Activated CD8-positive, alpha-beta memory T cell treated with anti-CD3 and anti-CD28 coated beads, Interleukin-2, amount 10 ng/mL, durations not matched to agents 7 days and 5 days (primary cell): ENCODE measurements at places on chromosomes 4 and X. TPM values are rescaled to one million over a fixed set of nuclear protein-coding genes. Genes with fewer than 3 reads are reported as not detected.

- H3K36me3 ChIP-seq, result no peaks in the 10 kb centered on the region
- peaks cover 13% of the 10 kb centered on the region for H3K4me1 ChIP-seq
- H3K4me3 ChIP-seq, result no peak overlapping the region
- H3K27ac ChIP-seq, result no peak overlapping the region
- H3K27me3 ChIP-seq, result no peaks in the 10 kb centered on the region
Observed at GRCh38 chr4:158850800-158851644, 82.2 kb downstream of the FNIP2 start.

DNA sequence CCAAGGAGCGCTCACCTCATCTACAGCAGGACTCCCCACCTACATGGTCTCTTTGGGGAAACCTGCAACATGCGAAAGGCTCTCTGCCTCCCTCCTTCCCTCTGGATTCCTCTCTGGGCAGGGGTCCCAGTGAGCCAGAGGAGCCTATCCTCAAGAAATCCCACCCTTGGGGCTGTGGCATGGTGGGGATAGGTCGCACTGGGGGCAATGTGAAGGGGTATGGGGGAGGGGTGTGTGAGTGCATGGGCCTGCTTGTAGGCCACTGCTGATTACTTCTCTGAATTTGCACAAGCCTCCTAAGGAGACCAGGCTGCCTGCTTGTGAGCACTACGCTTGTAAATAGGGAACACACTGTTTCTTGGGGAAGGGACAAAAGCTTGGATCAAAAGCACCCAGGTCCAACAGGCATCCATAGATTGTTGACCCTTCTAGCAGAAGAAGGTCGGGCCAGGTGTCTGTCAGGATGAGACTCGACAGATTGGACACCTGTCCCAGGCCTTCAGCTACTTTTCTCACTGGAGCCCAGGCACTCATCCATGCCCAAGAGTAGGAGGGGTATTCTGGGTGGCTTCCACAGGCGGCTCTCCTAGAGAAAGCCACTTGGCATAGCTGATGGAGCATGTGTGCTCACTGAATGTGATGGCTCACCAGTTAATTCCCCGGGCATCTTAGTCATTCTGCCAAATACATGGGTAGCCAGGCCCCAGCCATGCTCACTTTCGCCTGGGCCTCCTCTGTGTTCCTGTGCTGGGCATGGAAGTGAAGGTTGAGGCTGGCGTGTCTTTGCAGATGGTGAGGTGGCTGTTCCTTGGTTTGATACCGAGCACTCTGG, 75.0 kb downstream of the NBDY start:
- DNase-seq, result no peak
- H3K36me3 ChIP-seq, result peaks cover 5% of the 10 kb centered on the region
- no peaks in the 10 kb centered on the region for H3K27me3 ChIP-seq
- no peak overlapping the region for H3K4me3 ChIP-seq
- peaks cover 27% of the 10 kb centered on the region for H3K4me1 ChIP-seq
- H3K27ac ChIP-seq, result peak overlapping the region; percentile 24

GRCh38 chrX:21354725-21355124, 19.5 kb upstream of the CNKSR2 start:
- no peak for DNase-seq
- no peaks in the 10 kb centered on the region for H3K4me1 ChIP-seq
- no peak overlapping the region for H3K27ac ChIP-seq
- no peak overlapping the region for H3K4me3 ChIP-seq

DNA sequence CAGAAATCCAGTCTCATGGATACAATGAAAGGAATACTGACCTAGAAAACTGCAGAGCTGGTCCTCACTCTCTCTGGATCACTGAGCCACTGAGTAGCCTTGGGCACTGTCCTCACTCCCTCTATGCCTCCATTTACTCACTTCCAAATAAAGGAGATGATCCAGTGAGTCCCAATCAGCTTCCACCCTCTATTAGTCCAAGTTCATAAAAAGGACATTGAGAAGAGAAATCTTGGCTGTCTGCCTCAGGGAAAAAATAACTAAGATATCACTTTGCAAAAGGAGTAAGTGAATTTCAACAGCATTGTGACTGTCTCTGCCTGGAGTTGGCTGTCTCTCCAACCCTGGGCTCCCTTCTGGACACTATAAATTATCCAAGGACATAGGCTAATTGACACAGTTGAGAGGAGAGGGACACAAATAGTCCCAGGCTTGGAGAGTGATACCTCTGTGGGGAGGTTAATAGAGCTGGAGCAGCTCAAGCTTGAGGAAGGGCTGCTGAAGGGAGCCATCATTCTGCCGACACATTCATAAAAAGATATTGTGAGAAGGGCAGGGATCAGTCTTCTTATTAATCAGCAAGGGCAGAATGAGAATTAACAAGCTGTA, 572.3 kb downstream of the RAB28 start:
- H3K36me3 ChIP-seq, result no peaks in the 10 kb centered on the region
- no peaks in the 10 kb centered on the region for H3K27me3 ChIP-seq
- H3K27ac ChIP-seq, result no peak overlapping the region
- DNase-seq, result no peak
- no peaks in the 10 kb centered on the region for H3K4me1 ChIP-seq
- no peak overlapping the region for H3K4me3 ChIP-seq

DNA sequence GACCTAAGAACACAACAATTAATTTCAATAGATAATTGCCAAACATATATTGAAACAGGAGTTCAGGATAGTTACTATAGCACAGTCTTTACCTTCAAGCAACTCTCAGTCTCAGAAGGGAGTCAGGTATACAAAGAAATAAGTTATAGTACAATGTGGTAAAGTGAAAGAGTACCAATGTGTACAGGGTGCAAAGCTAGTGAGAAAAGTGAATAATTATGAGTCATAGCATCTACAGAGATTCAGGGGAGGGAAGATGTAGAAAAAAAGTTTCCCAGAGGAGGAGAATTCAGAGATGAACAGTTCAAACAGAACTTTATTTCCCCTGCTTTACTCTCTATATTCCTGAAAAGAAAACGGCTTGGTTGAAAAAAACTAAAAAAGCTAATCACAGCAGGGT, 22.7 kb upstream of the DKK2 start:
- no peak overlapping the region for H3K27ac ChIP-seq
- no peaks in the 10 kb centered on the region for H3K27me3 ChIP-seq
- DNase-seq, result no peak
- H3K36me3 ChIP-seq, result no peaks in the 10 kb centered on the region
- no peak overlapping the region for H3K4me3 ChIP-seq
- no peaks in the 10 kb centered on the region for H3K4me1 ChIP-seq

GRCh38 chrX:136825771-136826170, 45.0 kb upstream of the ARHGEF6 start:
- H3K36me3 ChIP-seq, result peaks cover 3% of the 10 kb centered on the region
- no peaks in the 10 kb centered on the region for H3K4me1 ChIP-seq
- DNase-seq, result no peak
- no peaks in the 10 kb centered on the region for H3K27me3 ChIP-seq
- H3K27ac ChIP-seq, result no peak overlapping the region
- no peak overlapping the region for H3K4me3 ChIP-seq

DNA sequence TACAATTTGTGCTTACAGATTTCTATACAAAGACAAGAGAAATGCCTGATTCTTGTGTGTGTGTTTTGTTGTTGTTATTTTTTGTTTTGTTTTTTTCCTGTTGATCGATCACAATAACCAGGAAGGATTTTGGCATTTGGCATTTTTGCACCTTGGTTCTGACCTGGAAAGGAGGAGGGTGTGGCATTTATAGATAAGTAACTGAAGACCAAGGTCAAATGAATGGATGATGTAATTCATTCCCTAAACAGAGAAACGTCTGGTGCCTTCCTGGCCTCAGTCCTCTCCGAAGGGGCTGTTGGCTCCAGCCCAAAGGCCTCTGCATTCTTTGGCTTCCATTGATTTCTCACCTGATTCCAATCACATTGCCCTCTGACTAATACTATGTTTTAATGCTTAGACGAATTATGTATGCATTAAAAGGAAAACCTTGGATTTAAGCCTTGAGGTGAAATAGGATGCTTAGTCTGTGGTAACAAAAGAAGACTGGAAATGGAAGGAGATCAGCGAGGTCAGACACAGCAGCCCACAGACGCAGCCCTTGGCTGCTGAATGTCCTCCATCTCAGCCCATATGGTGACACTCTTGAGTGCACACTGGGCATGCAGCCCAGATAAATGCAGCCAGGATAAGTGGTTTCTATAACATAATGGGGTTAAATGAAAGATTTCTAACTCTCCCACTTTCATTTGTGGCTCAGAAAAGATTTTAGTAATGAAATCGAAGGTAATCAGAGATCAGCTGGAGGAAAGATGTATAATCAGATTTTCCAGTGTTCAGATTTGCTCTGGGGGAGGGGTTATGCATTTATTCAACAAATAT, 60.5 kb upstream of the TRIM2 start:
- no peak overlapping the region for H3K4me3 ChIP-seq
- no peak overlapping the region for H3K27ac ChIP-seq
- H3K27me3 ChIP-seq, result peaks cover 46% of the 10 kb centered on the region
- H3K36me3 ChIP-seq, result no peaks in the 10 kb centered on the region
- no peaks in the 10 kb centered on the region for H3K4me1 ChIP-seq

GRCh38 chr4:38688676-38689355, 24.8 kb downstream of the KLF3 start:
- peaks cover 1% of the 10 kb centered on the region for H3K27me3 ChIP-seq
- no peak overlapping the region for H3K4me3 ChIP-seq
- H3K36me3 ChIP-seq, result peaks cover 17% of the 10 kb centered on the region
- peaks cover 24% of the 10 kb centered on the region for H3K4me1 ChIP-seq

GRCh38 chr4:67327245-67328017, 217.9 kb downstream of the CENPC start:
- H3K4me1 ChIP-seq, result no peaks in the 10 kb centered on the region
- no peaks in the 10 kb centered on the region for H3K27me3 ChIP-seq
- no peaks in the 10 kb centered on the region for H3K36me3 ChIP-seq
- DNase-seq, result peak; percentile 60
- H3K27ac ChIP-seq, result no peak overlapping the region

DNA sequence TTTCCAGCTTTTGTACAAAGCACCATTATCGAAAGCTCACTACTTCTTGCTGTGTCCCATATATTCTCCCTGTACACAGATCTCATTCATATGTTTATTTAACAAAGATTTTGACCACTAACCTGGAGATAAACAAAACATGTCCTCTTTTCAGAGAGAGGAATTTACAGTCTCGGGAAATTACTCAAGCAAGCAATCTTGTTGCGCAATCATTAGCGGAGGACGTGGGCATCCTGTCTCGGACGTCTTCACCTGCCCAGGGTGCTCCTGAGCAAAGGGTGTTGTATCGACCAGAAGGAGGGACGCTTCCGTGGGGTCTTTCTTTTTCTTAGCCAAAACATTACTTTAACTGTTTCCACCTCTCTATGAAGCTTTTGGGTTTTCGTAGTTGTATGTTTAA, 66.5 kb upstream of the CLCN4 start:
- no peak overlapping the region for H3K27ac ChIP-seq
- no peak overlapping the region for H3K4me3 ChIP-seq
- H3K4me1 ChIP-seq, result peaks cover 15% of the 10 kb centered on the region
- DNase-seq, result no peak

GRCh38 chrX:16748425-16748824, 29.0 kb downstream of the SYAP1 start:
- H3K36me3 ChIP-seq, result peaks cover 25% of the 10 kb centered on the region
- H3K27ac ChIP-seq, result no peak overlapping the region
- H3K4me3 ChIP-seq, result no peak overlapping the region
- DNase-seq, result no peak
- H3K27me3 ChIP-seq, result no peaks in the 10 kb centered on the region
- no peaks in the 10 kb centered on the region for H3K4me1 ChIP-seq

GRCh38 chr4:108292229-108292628, 123.5 kb upstream of the LEF1 start:
- H3K27ac ChIP-seq, result no peak overlapping the region
- H3K4me3 ChIP-seq, result no peak overlapping the region
- DNase-seq, result no peak
- H3K27me3 ChIP-seq, result peaks cover 9% of the 10 kb centered on the region
- H3K36me3 ChIP-seq, result no peaks in the 10 kb centered on the region
- H3K4me1 ChIP-seq, result no peaks in the 10 kb centered on the region

- no peaks in the 10 kb centered on the region for H3K36me3 ChIP-seq
- H3K27ac ChIP-seq, result no peak overlapping the region
Observed at GRCh38 chrX:42748067-42748850, 29.7 kb downstream of the PPP1R2C start.

- no peaks in the 10 kb centered on the region for H3K36me3 ChIP-seq
- no peak overlapping the region for H3K4me3 ChIP-seq
- H3K4me1 ChIP-seq, result no peaks in the 10 kb centered on the region
- no peak for DNase-seq
- H3K27ac ChIP-seq, result no peak overlapping the region
Observed at GRCh38 chr4:164188236-164188635, 565.7 kb upstream of the SMIM31 start.

GRCh38 chr4:137676357-137676998, 144.2 kb upstream of the PCDH18 start:
- H3K36me3 ChIP-seq, result no peaks in the 10 kb centered on the region
- no peak for DNase-seq
- no peaks in the 10 kb centered on the region for H3K27me3 ChIP-seq

- H3K27me3 ChIP-seq, result peaks cover 19% of the 10 kb centered on the region
- no peak for DNase-seq
- no peaks in the 10 kb centered on the region for H3K4me1 ChIP-seq
- H3K4me3 ChIP-seq, result no peak overlapping the region
Observed at GRCh38 chr4:133156556-133156955, 7.5 kb downstream of the PCDH10 start.

GRCh38 chr4:21735866-21736265, 212.7 kb downstream of the KCNIP4 start:
- no peak overlapping the region for H3K27ac ChIP-seq
- no peaks in the 10 kb centered on the region for H3K27me3 ChIP-seq
- no peaks in the 10 kb centered on the region for H3K4me1 ChIP-seq
- H3K4me3 ChIP-seq, result no peak overlapping the region
- no peak for DNase-seq

- no peak overlapping the region for H3K27ac ChIP-seq
- DNase-seq, result no peak
- peaks cover 1% of the 10 kb centered on the region for H3K36me3 ChIP-seq
- H3K4me3 ChIP-seq, result no peak overlapping the region
- H3K27me3 ChIP-seq, result peaks cover 50% of the 10 kb centered on the region
Observed at GRCh38 chr4:113981591-113981990, 2.1 kb upstream of the ARSJ start.

- peaks cover 57% of the 10 kb centered on the region for H3K4me1 ChIP-seq
- H3K4me3 ChIP-seq, result no peak overlapping the region
- no peaks in the 10 kb centered on the region for H3K27me3 ChIP-seq
- H3K27ac ChIP-seq, result no peak overlapping the region
- DNase-seq, result no peak
Observed at GRCh38 chrX:71545364-71545763, 12.5 kb downstream of the OGT start.

GRCh38 chrX:130769835-130770234, 133.2 kb downstream of the ENOX2 start:
- no peak for DNase-seq
- peaks cover 3% of the 10 kb centered on the region for H3K36me3 ChIP-seq
- H3K4me1 ChIP-seq, result peaks cover 16% of the 10 kb centered on the region
- no peak overlapping the region for H3K27ac ChIP-seq
- no peaks in the 10 kb centered on the region for H3K27me3 ChIP-seq
- H3K4me3 ChIP-seq, result no peak overlapping the region

GRCh38 chrX:15679246-15679645, 14.6 kb upstream of the CLTRN start:
- no peak overlapping the region for H3K4me3 ChIP-seq
- H3K27ac ChIP-seq, result no peak overlapping the region
- H3K27me3 ChIP-seq, result no peaks in the 10 kb centered on the region
- H3K4me1 ChIP-seq, result peaks cover 36% of the 10 kb centered on the region

Gene FAM9B
- not detected for total RNA-seq

Gene TMSB15B
- 9.3 TPM for total RNA-seq

Gene ZNF732
- not detected for total RNA-seq

Gene SPANXA2
- total RNA-seq, result not detected

Gene PGM2
- total RNA-seq, result 49.0 TPM

Gene BEX1
- total RNA-seq, result not detected

Gene PCSK1N
- 0.93 TPM for total RNA-seq

Gene UGT2B15
- total RNA-seq, result not detected

Gene PWWP3B
- total RNA-seq, result not detected
